Activated naive CD8-positive, alpha-beta T cell treated with anti-CD3 and anti-CD28 coated beads, Interleukin-2, amount 10 ng/mL, durations not matched to agents 7 days and 5 days (primary cell): ENCODE measurements at places on chromosomes 1 and 21. TPM values are rescaled to one million over a fixed set of nuclear protein-coding genes. Genes with fewer than 3 reads are reported as not detected.

GRCh38 chr1:230541306-230541705, 101.0 kb upstream of the COG2 start:
- DNase-seq, result no peak

GRCh38 chr1:1427820-1428148, 6.7 kb upstream of the ANKRD65 start:
- DNase-seq, result no peak

- no peak for DNase-seq
These were observed 34.8 kb downstream of the KPNA6 start for GRCh38 chr1:32142446-32143301.

GRCh38 chr1:84379138-84379916, 19.0 kb upstream of the DNASE2B start:
- no peak for DNase-seq

- no peak for DNase-seq
These were observed 70.0 kb upstream of the SELENON start for GRCh38 chr1:25729790-25730644.

DNA sequence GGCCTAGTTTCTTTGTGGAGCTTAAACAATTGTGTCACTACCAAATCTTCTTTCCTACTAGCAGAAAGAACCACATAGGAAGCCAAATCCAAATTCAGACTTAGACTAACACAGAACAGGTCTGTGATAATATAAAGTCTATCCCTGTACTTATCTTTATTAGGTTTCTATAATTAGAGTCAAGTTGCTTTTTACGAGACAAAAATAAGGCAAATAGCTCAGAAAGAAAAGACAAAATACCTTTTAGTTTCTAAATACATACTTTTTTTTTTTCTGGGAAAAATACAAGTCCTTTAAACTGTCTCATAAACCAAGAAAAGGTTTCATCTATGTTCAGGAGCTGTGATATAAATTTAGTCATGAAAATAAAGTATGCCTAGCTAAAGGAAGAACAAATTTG, 78.9 kb upstream of the LBR start:
- DNase-seq, result no peak

GRCh38 chr1:223845037-223845809, 524 bp downstream of the TP53BP2 start:
- peak; percentile 78 for DNase-seq

DNA sequence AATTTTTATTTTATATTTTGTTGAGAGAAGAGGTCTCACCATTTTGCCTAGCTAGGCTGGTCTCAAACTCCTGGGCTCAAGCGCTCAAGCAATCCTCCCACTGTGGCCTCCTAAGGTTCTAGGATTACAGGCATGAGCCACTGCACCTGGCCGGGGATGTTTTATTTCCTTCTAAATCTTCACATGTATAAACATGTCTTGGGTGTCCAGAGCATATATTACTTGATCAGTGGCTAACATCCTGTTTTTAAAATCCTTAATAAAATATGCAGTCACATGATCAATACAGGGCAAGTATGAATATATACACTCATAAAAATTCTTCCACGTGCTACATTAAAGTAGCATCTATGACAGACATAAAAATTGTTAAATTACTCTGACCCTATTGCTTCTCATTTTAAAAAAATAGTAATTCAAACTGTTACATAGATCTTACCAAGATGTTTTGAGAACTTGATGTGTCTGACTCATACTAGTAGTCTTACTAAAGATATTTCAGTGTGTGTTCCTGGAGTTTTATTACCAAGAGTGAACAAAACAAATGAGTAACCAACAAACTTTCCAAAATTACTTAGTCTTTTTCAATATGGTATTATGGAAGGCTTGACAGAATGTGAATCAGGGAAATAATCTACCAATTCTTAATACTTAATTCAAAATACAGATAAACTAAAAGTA, 222.5 kb downstream of the SLC45A1 start:
- no peak for DNase-seq

- no peak for DNase-seq
These were observed 368.3 kb downstream of the PCP4 start for GRCh38 chr21:40235528-40235927.

DNA sequence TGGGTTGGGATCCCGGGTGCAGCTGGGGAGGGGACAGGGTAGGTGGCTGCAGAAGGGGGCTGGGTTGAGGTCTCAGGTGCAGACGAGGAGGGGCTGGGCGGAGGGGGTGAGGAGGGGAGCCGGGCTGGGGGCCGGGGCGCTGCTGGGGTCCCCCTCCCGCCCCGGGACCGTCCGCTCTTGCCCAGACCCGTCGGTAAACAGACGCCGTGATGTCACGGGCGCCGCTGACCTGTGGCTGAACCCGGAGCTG, 22.3 kb downstream of the DHRS3 start:
- no peak for DNase-seq

- no peak for DNase-seq
These were observed 105.2 kb downstream of the CASZ1 start for GRCh38 chr1:10691075-10691739.

GRCh38 chr21:44379991-44380865, 26.8 kb downstream of the TRPM2 start:
- DNase-seq, result no peak

- no peak for DNase-seq
These were observed 71.2 kb upstream of the ZC3H12A start for GRCh38 chr1:37403166-37403565.

GRCh38 chr1:236795035-236795756, at the start of gene MTR:
Gene MTR (plus strand): TSS chr1:236795292. CDS start chr1:236795704, 412 bp downstream.
- peak; percentile 94 for DNase-seq

- DNase-seq, result no peak
These were observed 271.3 kb upstream of the RGS18 start for GRCh38 chr1:191886977-191887376.

DNA sequence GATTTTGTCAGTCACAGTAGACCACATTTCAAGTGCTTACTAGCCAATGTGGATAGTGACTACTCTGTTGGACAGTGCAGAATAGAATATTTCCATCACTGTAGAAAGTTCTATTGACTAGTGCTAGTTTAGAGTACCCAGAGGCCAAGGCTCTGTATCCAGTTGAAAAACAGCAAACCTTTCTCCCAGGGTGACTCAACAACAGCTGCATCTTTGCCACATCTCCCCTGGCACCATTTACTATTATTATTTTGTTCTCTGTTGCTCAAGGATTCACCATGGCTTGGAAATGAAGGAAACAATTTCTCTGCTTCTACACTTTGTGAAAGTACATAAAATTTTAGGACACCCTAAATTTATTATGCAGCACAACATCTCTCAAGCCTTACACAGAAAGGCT, 85.3 kb upstream of the WDR26 start:
- DNase-seq, result no peak

- DNase-seq, result no peak
These were observed 77.2 kb downstream of the MPZL1 start for GRCh38 chr1:167798952-167799351.

DNA sequence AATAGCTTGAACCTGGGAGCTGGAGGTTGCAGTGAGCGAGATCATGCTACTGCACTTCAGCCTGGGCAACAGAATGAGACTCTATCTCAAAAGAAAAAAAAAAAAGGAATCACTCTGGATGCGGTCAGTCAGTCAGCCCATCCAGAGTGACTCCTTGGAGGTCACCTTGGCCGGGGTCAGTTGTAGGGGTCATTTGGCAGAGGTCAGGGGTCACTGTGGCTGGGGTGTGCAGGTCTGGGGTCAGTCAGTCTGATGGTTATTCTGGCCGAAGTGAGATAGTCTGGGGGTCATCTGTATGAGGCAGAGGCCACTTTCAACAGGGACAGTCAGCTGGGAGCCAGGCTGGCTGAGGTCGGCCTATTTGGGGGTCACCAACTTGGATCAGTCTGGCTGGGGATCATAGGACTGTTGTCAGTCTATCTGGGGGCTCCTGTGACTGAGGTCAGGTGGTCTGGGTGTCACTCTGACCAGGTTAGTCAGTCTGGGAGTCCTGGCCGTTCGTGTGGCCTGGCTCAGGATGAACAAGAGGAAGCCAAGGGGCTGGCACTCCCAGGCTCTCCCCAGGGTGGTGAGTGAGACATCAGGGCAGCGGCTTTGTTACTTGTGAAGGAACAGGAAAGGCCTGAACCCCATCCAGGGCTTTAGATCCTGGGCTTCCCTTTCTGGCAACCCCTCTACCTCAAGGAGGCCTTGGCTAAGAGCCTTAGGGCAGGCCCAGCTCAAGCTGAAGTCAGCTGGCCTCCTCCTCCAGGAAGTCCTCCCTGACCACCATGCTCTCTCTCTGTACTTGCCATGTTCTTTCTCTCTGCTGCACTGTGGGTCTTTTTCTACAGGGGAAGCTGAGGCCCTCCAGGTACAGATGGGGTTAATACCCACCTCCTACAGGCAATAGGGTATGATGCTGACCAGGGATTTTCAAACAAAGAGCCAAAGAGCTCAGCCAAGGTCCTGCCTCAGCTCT, 15.1 kb downstream of the PTPRU start:
- DNase-seq, result no peak

DNA sequence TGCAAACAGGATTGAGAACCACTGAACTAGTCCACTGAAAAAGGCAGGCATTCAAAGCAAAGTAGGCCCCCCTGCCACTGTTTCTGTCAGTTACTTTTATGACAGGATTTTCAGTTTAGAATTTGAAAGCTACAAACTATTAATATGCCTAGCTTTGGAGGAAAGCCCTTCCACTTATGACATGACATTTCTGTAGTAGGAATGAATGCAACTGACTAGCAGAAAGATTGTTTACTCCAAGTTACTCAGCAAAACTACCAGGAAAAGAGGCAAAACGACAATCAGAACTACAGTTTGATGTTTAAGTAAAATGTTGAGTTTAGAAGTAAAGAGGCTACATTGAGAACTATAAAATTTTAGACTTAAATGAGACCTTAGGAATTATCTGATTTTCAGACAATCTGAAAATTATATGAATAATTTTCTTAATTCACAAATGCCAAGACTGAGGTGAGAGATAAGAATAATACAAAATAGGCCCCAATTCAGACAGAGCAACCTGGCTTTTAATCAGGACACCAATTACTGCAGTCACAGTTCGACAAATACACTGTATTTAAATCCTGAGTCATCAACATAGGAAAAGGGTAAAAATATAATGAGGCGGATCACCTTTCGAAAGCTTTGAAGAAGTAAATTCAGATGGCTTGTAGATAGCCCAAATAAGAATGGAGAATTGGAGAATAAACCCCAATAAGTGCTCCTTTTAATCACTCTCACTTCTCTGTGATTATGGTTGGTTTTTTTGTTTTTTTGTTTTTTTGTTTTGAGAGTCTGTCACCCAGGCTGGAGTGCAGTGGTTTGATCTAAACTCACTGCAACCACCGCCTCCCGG, 2.2 kb downstream of the PRKAB2 start:
- DNase-seq, result no peak

GRCh38 chr1:211305044-211305443, 21.6 kb upstream of the TRAF5 start:
- no peak for DNase-seq

DNA sequence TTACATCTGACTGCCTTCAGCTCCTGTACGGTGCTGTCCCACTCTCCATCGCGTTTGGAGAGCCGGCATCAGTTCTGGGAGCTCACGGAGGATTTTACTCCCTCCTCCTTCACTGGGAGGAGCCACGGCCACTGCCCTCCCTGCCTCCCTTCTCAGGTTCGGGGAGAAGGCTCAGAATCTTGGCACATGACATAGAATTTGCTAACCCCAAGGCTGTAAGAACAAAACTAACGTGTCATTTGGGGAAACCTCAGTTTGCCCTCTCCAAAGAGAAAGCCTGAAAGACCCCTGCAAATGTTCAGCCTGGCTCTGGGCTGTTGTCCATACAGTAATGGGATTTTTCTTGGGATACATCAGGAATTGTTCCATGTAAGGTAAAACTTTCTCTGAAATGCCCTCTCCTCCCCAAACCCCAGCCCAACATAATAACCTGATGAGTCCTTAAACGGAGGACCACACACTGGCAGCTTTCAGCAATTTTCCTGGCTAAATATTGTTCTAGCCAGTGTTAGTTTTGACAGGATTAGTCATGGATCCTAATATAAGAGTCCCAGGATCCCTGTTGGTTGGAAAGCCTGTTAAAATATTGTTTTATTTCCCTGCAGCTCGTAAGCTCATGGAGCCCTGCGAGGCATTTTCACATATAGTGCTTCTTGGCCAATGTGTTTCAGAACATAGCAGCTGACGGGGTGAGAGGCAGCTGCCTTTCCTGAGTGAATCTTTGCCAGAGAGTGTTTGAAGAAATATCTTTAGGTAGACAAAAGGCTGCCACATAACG, 98.8 kb downstream of the RHOU start:
- no peak for DNase-seq

DNA sequence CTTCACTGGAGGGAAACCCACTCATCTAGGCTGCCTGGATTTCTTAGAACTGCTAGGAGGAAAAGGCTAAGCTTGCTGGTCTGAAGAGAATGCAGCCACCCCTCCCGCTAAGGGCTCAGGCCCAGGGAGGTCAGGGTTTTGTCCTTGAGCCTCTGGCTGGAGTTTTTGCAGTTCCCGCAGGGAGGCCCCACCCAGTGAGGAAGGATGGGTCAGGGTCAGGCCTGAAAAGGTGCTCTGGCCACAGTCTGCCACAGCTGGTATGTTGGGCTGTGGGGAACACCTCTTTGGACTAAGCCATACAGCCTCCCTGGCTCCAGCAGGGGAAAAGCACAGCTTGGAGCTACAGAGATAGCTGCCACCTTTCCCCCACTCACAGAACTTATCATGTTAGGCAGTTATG, 71.4 kb upstream of the PAPPA2 start:
- no peak for DNase-seq

F13B gene
- total RNA-seq, result not detected

ANXA9 gene
- total RNA-seq, result not detected

S100A3 gene
- total RNA-seq, result not detected

FCRL1 gene
- 0.50 TPM for total RNA-seq

CRNN gene
- not detected for total RNA-seq

TTLL10 gene
- total RNA-seq, result not detected

LAD1 gene
- not detected for total RNA-seq

TEX35 gene
- total RNA-seq, result not detected
